ENCODE measurements at places on chromosomes 3 and 15. TPM values are rescaled to one million over a fixed set of nuclear protein-coding genes. Genes with fewer than 3 reads are reported as not detected.

SLCO3A1 gene
- total RNA-seq: 10.7 TPM

ZNF80 gene
- total RNA-seq: not detected

IFT57 gene
- 71.9 TPM for total RNA-seq

KIF15 gene
- total RNA-seq: 8.4 TPM

CLDN18 gene
- under 0.01 TPM for total RNA-seq

ONECUT1 gene
- total RNA-seq: not detected

SCN11A gene
- total RNA-seq: 0.11 TPM

ZNF609 gene
- 21.4 TPM for total RNA-seq

CACNA1D gene
- total RNA-seq: 2.9 TPM

EPHA3 gene
- 0.26 TPM for total RNA-seq

THRB gene
- 1.6 TPM for total RNA-seq

YEATS2 gene
- total RNA-seq: 29.4 TPM

RASL12 gene
- total RNA-seq: 0.52 TPM

LRRC49 gene
- 20.3 TPM for total RNA-seq

HES1 gene
- total RNA-seq: 92.6 TPM

ERC2 gene
- not detected for total RNA-seq

RAB27A gene
- total RNA-seq: 17.4 TPM

RHCG gene
- total RNA-seq: not detected

RARB gene
- 13.4 TPM for total RNA-seq

NT5DC2 gene
- total RNA-seq: 41.2 TPM

ANO10 gene
- 59.1 TPM for total RNA-seq

KY gene
- 4.8 TPM for total RNA-seq

LMLN gene
- 8.9 TPM for total RNA-seq

FEZF2 gene
- total RNA-seq: not detected

ADAMTS17 gene
- 5.0 TPM for total RNA-seq

TADA3 gene
- total RNA-seq: 83.3 TPM

TEX55 gene
- not detected for total RNA-seq

CCDC33 gene
- not detected for total RNA-seq

RPSA gene
- 1,772 TPM for total RNA-seq

LEKR1 gene
- total RNA-seq: 3.1 TPM

NR2E3 gene
- total RNA-seq: not detected

LSAMP gene
- total RNA-seq: 3.2 TPM

GOLGA6L10 gene
- total RNA-seq: 0.32 TPM

HYAL2 gene
- total RNA-seq: 27.8 TPM

LTK gene
- 0.13 TPM for total RNA-seq

PARP15 gene
- total RNA-seq: 1.8 TPM

CHRNB4 gene
- not detected for total RNA-seq

QTRT2 gene
- 20.0 TPM for total RNA-seq

SAMD7 gene
- not detected for total RNA-seq

GMNC gene
- total RNA-seq: 0.11 TPM

GAP43 gene
- total RNA-seq: 0.39 TPM

COL6A6 gene
- total RNA-seq: not detected

FBXL22 gene
- total RNA-seq: 0.22 TPM

All from articular chondrocyte of knee joint (primary cell).